ENCODE measurements at places on chromosomes 5 and 9.

GRCh38 chr5:79716839-79717238 is 27.2 kb downstream of the CMYA5 start:
- no peak for DNase-seq

GRCh38 chr9:124375726-124376125 is 39.5 kb downstream of the PSMB7 start:
- no peak for DNase-seq

DNA sequence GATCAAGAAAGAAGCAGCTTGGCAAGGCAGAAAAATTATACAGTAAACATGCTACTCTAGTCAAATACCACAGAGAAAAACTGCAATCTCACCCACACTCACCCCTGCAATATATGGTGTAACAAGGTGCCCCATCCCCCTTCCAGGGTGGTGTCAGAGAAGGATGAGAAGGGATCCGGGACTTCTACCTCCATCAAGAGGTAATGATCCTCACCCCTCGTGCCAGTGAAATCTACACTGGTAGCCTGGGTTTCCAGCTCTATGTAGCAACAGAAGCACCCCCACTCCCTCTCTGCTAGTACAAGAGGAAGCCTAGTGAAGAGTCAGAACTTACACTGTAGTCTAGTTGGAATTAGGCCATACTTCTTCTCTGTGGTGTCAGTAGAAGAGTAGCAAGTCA is 18.9 kb downstream of the SLCO4C1 start:
- no peak for DNase-seq

DNA sequence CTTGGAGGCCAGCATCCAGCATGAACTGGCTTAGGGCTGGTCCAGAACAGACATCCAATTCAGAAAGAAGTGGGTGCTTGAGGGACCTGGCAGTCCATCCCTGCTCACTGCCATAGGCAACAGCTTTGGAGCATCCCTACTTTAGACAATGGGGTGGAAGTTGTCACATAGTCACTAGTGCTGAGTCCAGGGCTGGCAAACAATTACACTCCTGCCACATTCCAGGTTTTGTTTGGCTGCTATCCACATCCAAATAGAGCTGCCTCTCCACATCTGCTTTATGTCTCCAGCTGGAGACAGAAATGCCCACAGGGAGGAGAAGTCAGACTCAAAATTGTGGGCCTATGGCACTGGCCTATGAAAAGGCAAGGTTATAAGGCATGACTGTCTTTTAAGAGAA is 7.0 kb downstream of the FSTL4 start:
- no peak for DNase-seq

- no peak for DNase-seq
These were observed 53.8 kb upstream of the TSLP start for GRCh38 chr5:111017731-111018130.

GRCh38 chr5:110056580-110057114 is 366.9 kb downstream of the MAN2A1 start:
- no peak for DNase-seq

DNA sequence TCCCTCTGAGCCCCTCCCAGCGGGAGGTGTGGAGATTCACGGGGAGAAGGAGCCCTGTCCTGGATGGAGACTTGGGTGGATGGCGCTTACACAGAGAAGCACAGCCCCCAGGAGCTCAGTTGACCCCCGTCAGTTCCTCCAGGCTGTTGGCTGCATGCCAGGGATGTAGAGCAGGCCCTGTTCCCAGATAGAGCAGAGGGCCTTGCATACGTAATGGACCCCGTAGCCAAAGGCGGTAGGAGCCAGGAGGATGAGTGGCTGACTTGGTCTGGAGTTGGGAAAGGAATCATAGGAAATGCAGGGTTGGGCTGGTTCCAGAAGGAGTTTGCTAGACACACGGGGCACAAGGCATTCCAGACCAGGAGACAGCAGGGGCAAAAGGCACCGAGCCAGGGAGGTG is 2.5 kb downstream of the PMPCA start:
- DNase-seq = no peak

DNA sequence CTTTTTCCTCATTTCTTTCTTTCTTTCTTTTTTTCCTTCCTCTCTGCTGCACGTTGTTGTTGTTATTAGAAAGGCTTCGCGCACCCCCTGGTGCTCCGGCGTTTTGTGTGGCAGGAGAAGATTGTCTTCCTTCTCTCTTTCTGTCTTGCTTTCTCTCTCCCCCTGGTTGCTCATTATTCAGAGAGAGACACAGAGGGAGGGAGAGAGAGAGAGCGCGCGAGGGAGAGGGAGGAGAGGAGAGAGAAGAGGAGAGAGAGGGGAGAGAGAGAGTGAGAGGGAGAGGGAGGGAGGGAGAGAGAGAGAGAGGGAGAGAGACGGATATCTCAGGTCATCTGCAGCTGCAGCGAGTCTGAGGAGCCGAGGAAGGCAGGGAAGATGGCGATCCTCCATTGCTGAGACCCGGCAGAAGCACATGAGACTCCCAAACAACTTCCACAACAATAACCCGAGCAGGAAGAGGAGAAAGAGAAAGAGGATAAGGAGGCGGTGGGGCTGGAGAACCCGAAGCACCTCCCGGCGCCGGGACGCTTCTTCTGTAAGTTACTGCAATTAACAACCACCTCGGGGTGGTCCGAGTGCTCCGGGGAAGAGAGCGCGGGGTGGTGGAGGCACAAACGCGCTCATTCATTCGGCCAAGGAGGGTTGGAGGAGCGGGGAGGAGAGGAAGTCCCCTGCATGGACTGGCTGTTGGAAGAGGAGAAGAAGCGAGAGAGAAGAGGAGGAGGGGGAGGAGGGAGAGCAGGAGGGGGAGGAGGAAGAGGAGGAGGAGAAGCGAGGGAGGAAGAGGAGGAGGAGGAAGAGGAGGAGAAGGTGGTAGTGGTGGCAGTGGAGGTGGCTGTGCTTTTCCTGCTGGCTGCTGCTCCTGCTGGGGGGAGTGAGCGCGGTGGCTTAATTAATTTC is at the start of gene ZNF462:
Gene ZNF462 (plus strand): TSS at position 346 of the 900 bp plus-strand sequence. CDS start 60,218 bp downstream, outside the sequence.
- DNase-seq = peak; percentile 29

DNA sequence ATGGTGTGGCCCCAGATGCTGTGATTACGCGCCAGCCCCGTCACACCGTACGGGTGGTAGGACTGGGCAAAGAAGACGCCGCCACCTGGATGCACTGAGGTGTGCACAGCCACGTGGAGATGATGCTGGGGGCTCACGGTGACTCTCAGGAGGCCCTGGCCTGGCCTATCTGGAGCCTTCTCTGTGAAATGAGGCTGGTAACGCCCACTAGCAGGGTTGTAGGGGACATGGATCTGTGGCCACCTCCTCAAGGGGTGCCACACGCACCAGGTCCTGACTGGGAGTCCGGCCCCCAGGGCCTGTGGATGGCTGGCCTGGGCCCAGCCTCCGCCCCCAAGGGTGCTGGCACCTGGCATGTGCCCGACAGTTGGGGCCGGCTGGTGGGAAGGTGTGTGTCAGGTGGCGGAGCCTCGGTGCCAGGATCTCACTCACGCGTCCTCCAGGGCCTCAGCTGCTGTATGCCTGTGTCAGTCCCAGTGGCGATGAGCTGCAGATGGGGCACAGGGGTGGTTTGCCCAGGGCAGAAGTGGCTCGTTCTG is 32.4 kb downstream of the NEK6 start:
- DNase-seq = no peak

GRCh38 chr5:873328-873727 is 19.3 kb downstream of the BRD9 start:
- DNase-seq = no peak

- no peak for DNase-seq
These were observed 36.3 kb downstream of the CXXC5 start for GRCh38 chr5:139684350-139684880.

GRCh38 chr5:134289509-134290113 is 63.7 kb upstream of the PPP2CA start:
- DNase-seq = no peak

DNA sequence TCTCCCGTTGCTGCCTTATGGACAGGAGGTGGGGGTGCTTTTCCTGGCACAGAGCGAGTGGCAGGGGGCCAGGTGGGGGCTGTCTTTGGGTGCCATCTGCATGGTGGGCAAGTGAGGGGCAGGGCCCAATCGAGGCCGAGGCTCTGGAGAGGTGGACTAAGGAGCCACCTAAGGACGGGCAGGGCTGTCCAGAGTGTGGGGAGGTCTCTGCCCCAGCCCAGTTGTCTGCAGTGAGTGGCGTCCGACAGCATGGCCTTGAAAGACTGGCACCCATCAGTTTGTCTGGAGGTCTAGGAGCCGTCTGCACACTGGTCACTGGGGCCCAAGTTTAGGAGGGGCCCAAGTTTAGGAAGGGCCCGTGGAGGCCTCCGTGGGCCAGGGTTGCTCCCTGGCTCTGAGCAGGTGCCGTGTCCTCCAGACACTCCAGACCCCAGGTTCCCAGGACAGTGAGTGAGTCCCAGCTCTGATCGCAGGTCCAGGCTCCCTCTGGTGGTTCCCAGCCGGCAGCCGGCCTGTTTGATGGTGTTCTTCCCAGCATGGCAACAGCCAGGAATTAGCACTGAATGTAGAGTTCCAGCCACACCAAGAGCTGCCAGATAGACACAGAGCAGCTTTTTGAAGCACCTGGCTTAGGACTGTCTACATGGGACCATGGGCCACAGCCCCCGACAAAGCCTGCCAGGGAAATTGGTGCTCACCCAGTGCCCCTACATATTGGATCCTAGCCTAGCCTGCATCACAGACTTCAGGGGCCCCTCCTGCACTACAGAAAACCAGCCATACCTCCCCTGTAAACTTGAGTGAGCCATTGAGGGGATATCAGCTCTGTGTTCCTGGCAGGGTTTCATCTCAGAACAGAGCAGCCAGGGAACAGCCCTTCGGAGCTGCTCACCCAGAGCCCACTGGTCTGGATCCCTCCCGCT is 120.9 kb downstream of the WNK2 start:
- peak; percentile 31 for DNase-seq

GRCh38 chr9:109708451-109708945 is 71.5 kb upstream of the PALM2AKAP2 start:
- DNase-seq = no peak

DNA sequence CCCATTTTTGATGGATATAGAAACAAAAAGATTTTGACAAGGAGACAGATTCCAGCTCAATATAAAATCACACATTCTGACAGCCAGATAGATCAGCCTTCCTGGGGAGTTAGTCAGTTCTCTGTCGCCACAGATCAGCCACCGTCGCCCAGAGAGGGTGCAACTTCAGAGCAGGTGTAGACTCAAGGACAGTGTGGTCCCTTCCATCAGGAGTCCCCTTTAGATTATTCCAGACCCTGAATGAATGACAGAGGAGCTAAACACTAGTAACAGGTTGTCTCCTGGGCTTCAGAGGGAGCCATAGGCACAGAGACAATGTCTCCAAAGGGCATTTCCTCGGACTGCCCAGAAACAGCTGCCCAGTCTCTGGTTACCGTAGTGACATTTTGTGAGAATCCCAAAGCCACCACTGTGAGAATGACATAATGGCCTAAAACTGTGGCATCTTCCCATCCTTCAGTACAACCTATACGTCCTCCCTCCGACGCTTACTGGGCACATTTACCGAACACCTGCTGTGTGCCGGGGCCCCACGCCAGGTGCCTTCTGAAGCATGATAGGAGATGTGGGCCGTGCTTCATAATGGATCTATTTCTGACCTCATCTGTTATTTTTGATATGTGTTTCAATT is 47.4 kb upstream of the SLC2A8 start:
- no peak for DNase-seq

DNA sequence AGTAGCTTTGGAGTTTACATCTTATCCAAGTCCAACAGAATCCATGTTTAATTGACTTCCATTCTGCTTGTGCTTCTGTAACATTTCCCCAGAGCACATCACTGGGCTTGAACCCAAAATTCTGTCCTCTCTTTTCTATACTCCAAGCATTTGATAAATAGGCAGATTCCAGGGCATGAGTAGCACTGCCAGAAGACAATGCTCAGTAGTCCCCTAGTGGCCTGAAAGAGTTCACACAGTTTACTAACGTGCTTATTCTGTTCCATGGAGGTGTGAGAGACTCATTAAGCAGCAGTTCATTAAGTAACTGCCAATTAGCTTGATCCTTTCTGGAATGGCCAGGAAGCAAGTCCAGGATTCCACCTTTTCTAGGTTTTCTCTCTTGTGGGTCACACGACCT is 9.4 kb upstream of the GABRA6 start:
- DNase-seq = no peak

- no peak for DNase-seq
These were observed 1.8 kb downstream of the RPL35 start for GRCh38 chr9:124859803-124860581.

GRCh38 chr9:129149442-129149841 is 28.6 kb downstream of the IER5L start:
- DNase-seq = no peak

DNA sequence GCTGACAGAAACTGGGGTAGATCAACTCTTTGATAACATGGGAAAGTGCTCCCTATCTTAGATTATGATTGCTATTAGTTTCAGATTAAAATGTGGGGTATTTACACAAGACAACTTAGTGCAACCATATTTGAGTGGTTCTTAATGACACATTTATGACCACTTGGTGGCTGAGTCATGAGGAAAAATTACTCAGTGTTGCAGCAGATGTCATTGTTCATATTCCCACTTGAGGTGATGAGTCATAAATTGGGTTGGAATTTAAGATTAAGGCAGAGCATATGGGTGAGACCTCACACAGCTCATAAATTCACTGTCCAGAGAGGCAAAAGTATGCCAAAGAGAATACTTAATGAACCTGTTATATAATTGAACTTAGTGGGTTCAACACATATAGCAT is 408.3 kb downstream of the DMRT2 start:
- no peak for DNase-seq

DNA sequence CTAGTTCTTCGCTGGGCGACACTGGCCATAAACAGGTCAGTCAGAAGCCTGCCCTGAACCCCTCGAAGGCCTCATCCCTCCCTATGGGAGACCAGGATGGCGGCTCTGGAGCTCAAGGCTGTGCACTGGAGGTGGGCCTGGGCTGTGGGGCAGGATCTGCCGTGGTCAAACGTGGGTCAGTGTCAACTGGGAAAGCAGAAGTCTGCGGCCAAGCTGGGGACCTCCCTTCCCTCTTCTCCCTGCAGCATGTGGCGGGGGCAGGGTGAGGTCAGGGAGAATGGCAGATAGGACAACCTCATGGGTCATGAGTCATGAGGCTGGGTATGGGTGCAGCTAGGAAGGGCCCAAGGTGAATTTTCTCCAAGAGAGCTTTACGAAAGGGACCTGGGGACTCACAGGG is 132.9 kb downstream of the RXRA start:
- DNase-seq = no peak

GRCh38 chr9:18666348-18666747 is 192.4 kb downstream of the ADAMTSL1 start:
- DNase-seq = no peak

DNA sequence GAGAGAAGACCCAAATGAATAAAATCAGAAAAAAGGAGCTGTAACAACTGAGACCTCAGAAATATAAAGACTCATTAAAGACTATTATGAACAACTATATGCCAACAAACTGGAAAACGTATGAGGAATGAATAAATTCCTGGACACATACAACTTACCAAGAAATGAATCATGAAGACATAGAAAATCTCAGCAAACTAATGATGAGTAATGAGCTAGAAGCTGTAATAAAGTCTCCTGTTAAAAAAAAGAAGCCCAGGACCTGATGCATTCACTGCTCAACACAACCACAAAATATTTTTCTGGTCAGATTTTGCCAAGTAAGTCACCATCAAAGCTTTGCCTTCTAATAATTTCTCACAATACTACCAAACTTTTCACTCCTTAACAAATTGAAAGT is 666.7 kb downstream of the LRRC70 start:
- DNase-seq = no peak

GRCh38 chr5:43017428-43017815 is 22.7 kb downstream of the ANXA2R start:
- DNase-seq = peak; percentile 62

GRCh38 chr5:27612161-27612560 is 573.8 kb upstream of the CDH9 start:
- DNase-seq = no peak

All from activated naive CD8-positive, alpha-beta T cell treated with anti-CD3 and anti-CD28 coated beads, Interleukin-2, amount 10 ng/mL, durations not matched to agents 7 days and 5 days (primary cell).